ENCODE measurements at places on chromosomes 5 and 9.

DNA sequence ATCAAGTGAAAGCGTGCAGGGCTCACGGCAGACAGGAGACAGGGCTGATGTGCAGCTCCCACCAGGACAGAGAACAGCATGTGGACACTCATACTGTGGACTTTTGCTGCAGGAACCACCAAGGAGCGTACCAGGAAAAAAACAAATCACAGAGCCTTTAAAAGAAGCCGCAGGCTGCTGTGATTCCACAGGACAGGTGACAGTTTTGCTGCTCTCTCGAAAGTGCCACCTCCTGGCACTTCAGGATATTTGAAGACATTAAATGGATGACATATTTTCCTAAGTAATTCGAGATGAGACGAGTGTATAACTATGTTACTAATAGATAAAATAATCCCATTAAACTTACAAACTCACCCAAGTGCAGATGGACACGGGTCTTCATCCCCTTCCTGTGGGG is 29.3 kb downstream of the ZDHHC11 start:
- no peak for DNase-seq

DNA sequence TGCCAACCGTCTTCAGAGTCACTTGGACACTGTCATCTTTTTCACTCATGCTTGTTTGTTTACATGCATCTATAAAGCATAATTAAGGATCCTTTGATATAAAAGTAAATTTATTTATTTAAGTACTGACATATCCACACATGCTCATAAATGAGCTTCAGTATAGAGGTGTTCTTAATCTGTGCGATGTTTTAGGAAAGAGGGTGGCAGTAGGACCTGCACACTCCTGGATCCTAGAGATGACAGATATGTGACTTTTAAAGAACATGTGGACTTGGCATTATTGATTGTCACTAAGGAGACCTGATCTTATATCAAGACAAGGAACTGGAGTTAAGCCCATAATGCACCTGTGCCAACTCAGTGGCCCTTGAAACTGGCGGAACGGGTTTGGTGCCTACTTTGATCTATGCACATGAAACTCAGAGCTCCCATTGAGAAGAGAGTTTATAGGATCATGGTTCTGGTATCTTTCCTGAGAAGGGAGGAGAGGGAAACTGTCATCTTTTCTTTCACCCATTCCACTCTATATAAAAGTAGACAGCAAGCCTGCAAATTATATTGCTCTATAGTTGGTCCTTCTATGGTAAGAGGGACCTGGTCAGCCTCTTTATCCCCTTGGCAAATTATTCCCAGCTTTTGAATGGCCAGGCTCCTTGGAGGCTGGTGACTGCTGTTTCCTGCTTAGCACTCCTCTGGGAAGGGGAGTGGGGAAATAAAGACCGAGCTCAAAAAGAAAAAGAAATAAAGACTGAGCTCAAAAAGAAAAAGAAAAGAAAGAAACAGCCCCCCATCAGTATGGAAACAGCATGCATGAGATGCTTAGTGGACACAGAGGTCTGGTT is 57.8 kb upstream of the LIFR start:
- no peak for DNase-seq

- DNase-seq: peak; percentile 77
Measured at GRCh38 chr5:173925449-173926071, 37.4 kb downstream of the CPEB4 start.

DNA sequence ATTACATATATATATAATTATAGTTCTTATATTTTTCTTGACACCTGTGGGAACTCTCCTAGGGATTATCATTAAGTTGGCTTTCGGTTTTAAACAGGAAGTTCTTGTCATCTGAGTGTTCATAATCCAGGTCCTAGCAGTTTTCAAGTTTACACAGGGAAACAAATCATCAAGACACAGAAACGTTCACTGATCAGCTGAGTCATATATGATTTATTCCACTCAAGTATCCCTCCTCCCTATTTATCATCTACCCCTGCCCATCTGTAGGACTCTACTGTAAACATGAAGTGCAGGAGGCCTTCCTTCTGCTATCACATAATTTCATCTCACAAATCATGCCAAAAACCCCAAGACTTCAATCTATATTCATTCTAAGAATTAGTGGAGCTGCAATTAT is 6.3 kb downstream of the SLC25A51 start:
- no peak for DNase-seq

GRCh38 chr9:112898872-112899311 is 8.2 kb upstream of the SLC46A2 start:
- peak; percentile 8 for DNase-seq

- no peak for DNase-seq
Measured at GRCh38 chr5:147504011-147504410, 5.9 kb downstream of the DPYSL3 start.

GRCh38 chr5:142032747-142033631 is 20.2 kb upstream of the GNPDA1 start:
- DNase-seq: no peak

- no peak for DNase-seq
Measured at GRCh38 chr9:98302938-98303632, 47.6 kb upstream of the TBC1D2 start.

GRCh38 chr5:173472164-173472563 is 143.9 kb upstream of the STC2 start:
- DNase-seq: no peak

DNA sequence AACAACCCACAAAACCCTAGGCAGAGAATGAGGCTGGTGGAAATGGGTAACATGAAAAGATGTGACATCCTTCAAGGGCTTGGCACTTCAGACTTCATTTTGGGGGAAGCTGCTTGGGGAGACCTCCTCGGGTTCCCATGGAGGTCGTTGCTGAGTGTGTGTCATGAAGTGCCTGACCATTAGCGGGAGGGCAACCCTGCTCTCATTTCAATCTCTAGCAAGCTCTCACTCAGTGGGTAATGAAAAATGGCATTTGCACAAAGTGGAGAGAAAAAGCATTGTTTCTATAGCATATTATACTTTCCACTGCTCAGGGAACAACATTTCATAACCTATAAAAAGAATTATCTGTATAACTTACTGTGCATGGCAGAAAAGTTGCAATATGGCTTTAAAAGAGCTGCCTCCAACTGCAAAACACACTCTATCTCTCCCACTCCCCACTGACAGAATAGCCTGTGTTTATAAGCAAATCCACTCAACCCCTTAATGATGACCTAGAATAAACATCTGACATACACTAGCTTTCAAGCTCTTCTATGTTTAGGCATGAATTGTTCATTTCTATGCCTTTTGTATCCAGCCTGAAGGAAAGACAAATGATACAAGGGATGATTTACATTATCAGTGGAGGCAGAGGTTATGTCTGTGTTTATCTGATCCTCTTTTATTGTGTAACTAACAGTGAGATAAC is 357.2 kb downstream of the ZSWIM6 start:
- no peak for DNase-seq

GRCh38 chr9:83220730-83221129 is 157.8 kb upstream of the RASEF start:
- DNase-seq: no peak

DNA sequence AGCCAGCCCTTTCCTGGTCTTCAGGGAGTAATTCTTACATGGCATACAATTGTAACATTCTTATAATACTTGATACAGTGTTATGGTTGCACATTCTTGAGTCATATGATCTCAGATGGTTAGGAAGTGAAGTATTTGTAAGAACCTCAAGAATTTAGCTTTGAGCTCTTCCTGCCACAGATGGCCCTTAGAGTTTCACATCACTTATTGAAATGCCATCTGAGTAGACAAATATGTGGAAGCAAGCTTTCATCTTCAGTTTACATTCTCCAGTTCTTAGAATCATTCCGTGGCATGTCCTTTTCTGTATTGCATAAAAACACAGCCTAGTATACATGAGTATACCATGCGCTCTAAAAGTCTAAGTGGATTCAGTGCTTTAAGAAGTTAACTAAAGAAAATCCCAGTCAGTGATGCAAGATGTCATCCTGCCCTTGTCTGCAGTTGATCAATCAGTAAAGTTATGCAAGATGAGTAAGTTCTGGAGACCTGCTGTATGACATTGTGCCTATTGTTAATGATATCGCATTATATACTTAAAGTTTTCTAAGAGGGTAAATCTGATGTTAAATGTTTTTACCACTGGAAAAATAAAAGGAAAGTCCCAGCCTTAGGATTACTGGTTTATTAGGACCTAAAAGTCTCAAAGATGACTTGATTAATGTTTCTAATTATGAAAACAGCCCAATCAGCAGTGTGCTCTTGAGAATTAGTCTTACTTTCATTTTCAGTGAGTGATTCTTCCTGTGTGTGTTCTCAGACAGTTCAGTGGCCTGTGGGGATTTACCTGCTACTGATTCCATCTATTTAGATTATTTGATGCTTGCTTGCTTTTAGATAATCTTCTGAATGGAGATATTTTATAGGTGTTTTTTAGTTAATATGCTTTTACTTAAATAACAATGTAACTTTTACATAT is 29.4 kb downstream of the RHOBTB3 start:
- DNase-seq: no peak

GRCh38 chr5:139698490-139699146 is 50.5 kb downstream of the CXXC5 start:
- peak; percentile 85 for DNase-seq

DNA sequence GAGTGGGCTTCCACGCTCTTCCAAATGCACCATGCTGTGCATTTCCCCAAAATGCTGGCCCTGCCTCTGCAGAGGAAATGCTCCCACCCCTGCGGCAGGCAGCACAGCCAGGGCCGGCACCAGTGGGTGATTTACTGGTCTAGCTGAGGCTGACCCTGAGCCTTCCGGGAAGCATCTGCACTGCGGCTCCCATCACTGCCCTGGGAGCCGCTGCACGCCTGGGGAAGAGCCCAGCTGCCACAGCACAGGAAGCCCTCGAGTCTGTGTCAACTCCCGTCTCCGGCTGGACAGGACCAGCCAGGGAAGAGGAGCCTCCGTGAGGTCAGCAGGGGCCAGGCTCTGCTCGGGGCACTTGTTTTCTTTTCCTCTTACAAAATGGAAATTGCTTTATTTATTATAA is 25.1 kb upstream of the EEIG1 start:
- no peak for DNase-seq

GRCh38 chr9:36222449-36222848 is 31.7 kb downstream of the CLTA start:
- no peak for DNase-seq

DNA sequence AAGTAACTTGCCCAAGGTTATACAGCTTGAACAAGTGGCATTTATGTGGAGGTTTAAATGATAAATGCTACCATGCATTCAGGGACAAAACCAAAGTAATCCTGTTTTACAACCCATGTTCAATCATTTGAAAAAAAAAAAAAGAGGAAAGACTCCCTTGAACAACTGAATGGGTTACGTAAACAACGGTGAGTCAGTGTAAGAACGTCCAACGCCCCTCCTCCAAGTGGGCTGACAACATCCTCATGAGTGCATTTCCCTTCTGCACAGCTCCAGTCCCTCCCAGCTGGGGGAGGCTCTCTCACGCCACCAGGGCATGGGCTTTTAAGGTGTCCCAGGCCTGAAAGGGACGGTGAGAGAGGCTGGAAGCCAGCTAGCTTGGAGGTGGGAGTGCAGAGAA is 90.0 kb downstream of the PRRT1B start:
- DNase-seq: peak; percentile 83

DNA sequence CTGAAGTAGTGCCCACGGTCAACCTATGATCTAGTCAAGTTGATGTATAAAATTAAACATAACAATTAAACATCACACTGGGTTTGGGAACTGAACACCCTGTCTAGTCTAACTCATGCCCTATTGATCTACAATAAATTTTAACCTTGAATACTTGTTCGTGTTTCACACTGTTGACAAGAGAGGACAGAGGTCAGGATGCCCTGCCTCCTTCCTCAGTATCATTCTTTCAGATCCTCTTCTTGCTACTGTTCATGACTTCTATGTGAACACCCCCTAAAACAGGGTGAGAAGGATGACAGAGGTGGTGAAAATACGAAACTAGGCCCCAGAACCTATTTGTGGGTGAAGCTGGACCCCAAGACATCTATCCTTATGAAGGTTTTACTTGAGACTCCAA is 8.1 kb upstream of the MAT2B start:
- no peak for DNase-seq

- no peak for DNase-seq
Measured at GRCh38 chr5:96112123-96112670, 150.5 kb upstream of the ELL2 start.
